Activated CD4-positive, alpha-beta memory T cell treated with anti-CD3 and anti-CD28 coated beads, Interleukin-2, amount 10 ng/mL, durations not matched to agents 7 days and 5 days (primary cell): ENCODE measurements at places on chromosomes 6 and 20. TPM values are rescaled to one million over a fixed set of nuclear protein-coding genes. Genes with fewer than 3 reads are reported as not detected.

CYB5R4 gene
- 36.0 TPM for total RNA-seq

KIAA1755 gene
- not detected for total RNA-seq

LTB gene
- 1,185 TPM for total RNA-seq

GRCh38 chr20:19964289-19965265, 52.6 kb upstream of the NAA20 start:
- no peak for DNase-seq
- no peaks in the 10 kb centered on the region for H3K27me3 ChIP-seq
- no peak overlapping the region for H3K4me3 ChIP-seq
- no peaks in the 10 kb centered on the region for H3K36me3 ChIP-seq
- peaks cover 21% of the 10 kb centered on the region for H3K4me1 ChIP-seq

DNA sequence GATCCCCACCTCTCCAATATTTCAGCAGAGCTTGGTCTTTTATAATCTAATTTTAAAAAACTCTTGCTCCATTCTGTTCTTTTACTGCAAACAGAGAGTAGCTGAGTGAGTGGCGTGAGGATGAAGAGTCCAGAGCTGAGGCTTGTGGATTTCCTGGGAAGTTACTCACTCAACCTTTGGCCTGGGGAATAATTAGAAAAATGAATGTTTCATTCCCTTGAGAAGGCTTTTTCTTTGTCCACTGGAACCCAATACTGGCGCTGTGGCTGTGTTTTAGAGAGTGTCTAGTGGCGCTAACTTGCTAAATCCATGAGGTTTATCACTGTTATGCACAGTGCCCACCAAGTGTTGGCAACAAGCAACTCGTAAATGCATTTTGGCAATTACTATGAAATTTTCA, 251.5 kb downstream of the HIVEP2 start:
- peaks cover 6% of the 10 kb centered on the region for H3K4me1 ChIP-seq
- H3K27me3 ChIP-seq: no peaks in the 10 kb centered on the region
- no peaks in the 10 kb centered on the region for H3K36me3 ChIP-seq

DNA sequence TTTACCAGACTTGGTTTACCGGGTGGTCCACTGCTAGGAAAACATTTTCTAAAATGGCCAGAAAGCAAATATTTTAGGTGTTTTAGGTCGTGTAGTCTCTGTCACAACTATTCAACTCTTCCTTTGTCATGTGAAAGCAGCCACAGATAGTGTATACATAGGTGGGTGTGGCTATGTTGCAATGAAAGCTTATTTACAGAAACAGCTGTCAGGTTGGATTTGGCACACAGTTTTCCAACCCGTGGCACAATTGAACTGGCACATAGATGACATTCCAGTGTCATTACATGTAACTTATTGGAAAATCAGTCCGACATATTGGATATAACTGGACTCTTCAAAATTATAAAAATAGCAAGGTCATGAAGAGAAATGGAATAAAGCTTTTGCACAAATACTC, 68.9 kb upstream of the KCNQ5 start:
- DNase-seq: no peak
- H3K36me3 ChIP-seq: no peaks in the 10 kb centered on the region
- H3K4me1 ChIP-seq: peaks cover 6% of the 10 kb centered on the region
- H3K27me3 ChIP-seq: peaks cover 4% of the 10 kb centered on the region
- no peak overlapping the region for H3K27ac ChIP-seq

GRCh38 chr6:49556429-49556837, 6.0 kb downstream of the C6orf141 start:
- peaks cover 13% of the 10 kb centered on the region for H3K27me3 ChIP-seq
- no peak overlapping the region for H3K27ac ChIP-seq
- H3K4me3 ChIP-seq: no peak overlapping the region
- no peak for DNase-seq

TUBB2A gene
- total RNA-seq: 2.5 TPM

DNA sequence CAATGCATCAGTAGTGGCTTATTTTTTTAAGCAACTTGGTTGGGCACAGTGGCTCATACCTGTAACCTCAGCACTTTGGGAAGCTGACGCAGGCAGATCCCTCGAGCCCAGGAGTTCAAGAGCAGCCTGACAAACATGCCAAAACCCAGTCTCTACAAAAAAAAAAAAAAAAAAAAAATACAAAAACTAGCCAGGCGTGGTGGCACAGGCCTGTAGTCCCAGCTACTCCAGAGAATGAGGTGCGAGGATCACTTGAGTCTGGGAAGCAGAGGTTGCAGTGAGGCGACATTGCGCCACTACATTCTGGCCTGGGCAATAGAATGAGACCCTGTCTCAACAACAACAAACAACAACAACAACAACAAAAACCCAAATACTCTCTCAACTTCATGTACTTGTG, 44.7 kb upstream of the XRN2 start:
- no peak overlapping the region for H3K27ac ChIP-seq
- no peak for DNase-seq
- no peaks in the 10 kb centered on the region for H3K4me1 ChIP-seq
- H3K36me3 ChIP-seq: no peaks in the 10 kb centered on the region

DNA sequence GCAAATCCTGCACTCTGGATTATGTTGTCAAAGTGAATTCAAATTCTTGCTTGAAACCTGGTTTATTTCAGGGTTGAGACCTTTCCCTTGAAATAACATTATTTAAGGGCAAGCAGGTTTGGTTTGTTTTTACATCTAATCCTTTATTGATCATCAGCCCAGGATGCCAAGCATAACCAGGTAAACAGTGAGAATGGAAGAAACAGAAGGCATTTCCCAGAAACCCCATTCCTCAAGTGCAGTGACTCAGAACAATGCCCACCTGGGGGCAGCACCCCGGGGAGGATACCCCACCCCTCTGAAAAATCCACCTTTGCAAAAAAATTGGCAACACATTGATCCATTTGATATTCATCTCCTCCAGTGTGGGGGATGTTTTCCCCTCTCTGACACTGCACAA, 32.5 kb downstream of the POFUT1 start:
- H3K4me3 ChIP-seq: no peak overlapping the region
- peaks cover 17% of the 10 kb centered on the region for H3K36me3 ChIP-seq
- no peak for DNase-seq
- H3K4me1 ChIP-seq: peaks cover 8% of the 10 kb centered on the region

CD93 gene
- 5.1 TPM for total RNA-seq

- peaks cover 30% of the 10 kb centered on the region for H3K4me1 ChIP-seq
- H3K27me3 ChIP-seq: no peaks in the 10 kb centered on the region
- peaks cover 2% of the 10 kb centered on the region for H3K36me3 ChIP-seq
- no peak for DNase-seq
- H3K4me3 ChIP-seq: no peak overlapping the region
- no peak overlapping the region for H3K27ac ChIP-seq
Observed at GRCh38 chr6:90044182-90044832, 150.0 kb downstream of the GJA10 start.

DNA sequence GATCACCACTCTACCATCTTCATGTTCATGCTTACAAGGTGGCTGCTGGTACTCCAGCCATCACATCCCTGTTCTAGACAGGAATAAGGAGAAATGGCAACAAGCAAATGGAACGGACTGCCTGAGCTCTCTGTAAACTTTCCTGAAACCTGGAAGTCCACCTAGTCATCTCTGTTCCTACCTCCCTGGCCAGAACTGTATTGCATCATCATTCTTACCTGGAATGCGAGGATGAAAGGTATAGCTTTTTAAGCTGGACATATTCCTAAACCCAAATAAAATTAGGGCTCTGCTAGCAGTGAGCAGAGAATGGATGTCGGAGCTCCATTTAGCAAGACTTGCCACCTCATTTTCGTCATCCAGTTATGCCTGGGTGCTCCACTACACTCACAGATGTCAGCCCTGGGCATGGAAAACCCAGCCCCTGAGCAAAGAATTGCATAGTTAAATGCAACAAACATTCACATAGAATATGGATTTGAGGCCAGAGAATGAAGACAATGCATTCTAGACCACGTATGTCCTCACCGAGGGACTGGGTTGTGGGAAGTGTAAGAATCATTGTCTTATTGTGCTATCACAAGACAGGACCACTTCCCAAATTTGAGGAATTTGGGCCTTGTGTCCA, 214.3 kb upstream of the CDYL start:
- H3K4me1 ChIP-seq: no peaks in the 10 kb centered on the region
- no peak for DNase-seq
- H3K27ac ChIP-seq: no peak overlapping the region
- H3K27me3 ChIP-seq: no peaks in the 10 kb centered on the region

SUMO4 gene
- 8.1 TPM for total RNA-seq
